ENCODE measurements at places on chromosomes 1 and 21. TPM values are rescaled to one million over a fixed set of nuclear protein-coding genes. Genes with fewer than 3 reads are reported as not detected.
A peak's percentile ranks its signal among the peaks of the same experiment; 100 is the strongest.

SYPL2 gene
- polyA plus RNA-seq: 14.0 TPM

KPRP gene
- polyA plus RNA-seq: not detected

IQGAP3 gene
- polyA plus RNA-seq: 11.0 TPM

PPM1J gene
- polyA plus RNA-seq: 0.96 TPM

FOXJ3 gene
- polyA plus RNA-seq: 52.7 TPM

ITLN2 gene
- not detected for polyA plus RNA-seq

PRKAA2 gene
- 14.0 TPM for polyA plus RNA-seq

NBPF4 gene
- not detected for polyA plus RNA-seq

JMJD4 gene
- 22.4 TPM for polyA plus RNA-seq

RASSF5 gene
- polyA plus RNA-seq: 4.6 TPM

CDC42BPA gene
- polyA plus RNA-seq: 36.2 TPM

NEK2 gene
- 19.7 TPM for polyA plus RNA-seq

CD84 gene
- polyA plus RNA-seq: 0.71 TPM

OR2L8 gene
- polyA plus RNA-seq: not detected

- DNase-seq: no peak
Observed at GRCh38 chr1:19715334-19716203, 50.9 kb downstream of the HTR6 start.

- DNase-seq: no peak
Observed at GRCh38 chr1:116357487-116357886, 15.6 kb upstream of the ATP1A1 start.

DNA sequence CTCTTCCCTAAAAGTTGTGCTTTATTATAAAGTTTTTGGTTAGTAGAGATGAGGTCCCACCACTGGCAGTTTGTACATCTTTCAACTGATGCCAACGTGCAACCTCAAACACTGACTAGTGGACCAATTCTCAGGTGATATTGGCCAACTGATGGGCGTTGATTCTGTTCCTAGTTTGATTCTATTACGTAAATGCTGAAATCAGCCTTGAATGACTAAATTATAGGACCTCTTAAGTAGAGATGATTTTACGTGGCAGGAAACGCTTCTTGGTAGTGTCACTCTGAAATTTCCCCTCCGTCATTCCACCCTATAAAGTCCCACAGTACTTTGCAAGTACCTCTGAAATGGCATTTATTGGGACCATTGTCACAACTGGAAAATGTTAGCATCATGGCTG lies 8.8 kb upstream of the FNDC7 start:
- DNase-seq: no peak

DNA sequence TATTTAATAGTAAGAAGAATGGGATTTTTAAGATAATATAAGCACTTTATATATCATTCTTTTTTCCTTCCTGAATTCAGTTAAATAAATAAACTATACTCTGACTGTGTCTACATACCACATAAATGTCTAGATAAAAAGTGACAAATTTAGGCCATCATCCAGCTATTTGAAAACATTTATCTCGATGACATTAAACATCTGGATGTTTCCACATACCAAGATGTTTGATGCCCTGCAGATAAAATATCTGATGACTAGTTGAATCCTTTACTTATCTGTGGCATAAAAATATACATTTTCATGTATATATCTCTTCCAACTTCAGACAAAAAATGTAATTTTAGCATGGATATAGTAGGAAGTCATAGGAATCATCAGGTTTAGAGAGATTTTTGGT lies 348.3 kb downstream of the DPYD start:
- DNase-seq: no peak

DNA sequence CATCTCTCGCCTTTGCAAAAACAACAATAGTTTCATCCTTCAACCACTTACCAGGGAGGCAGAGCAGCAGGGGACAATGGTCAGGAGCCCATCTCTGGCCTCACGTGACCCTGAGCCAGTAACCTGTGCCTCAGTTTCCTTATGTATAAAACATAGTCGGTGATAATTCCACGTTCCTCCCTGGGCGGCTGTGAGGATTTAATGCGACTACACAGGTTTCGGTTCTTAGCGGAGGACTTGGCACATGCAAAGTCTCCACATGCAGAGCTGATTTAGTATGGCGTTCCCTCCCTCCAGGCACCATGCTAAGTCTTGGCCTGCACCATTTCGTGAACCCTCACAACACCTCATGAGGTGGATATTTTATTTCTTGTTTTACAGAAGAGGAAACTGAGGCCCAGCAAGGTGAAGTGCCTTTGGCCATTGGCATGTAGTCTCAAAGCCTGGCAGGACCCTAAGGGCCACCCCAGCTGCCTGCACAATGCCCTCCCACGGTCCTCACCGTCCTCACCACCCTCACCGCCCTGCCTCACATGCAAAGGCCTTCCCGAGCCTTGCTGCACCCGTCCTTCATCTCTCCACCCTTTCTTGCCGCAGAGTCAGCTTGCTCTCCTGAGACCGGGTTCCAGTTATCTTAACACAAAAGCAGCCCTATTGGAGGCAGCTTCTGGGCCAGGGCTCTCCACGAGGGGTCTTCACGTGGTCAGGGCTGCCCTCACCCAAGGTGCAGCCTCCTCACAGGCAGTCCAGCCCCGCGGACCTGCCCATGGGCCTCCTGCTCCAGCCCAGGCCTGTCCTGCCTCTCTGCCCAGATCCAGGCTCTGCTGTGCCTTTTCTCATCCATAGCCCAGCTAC lies 48.9 kb downstream of the SYF2 start:
- DNase-seq: no peak

- DNase-seq: no peak
Observed at GRCh38 chr1:44233593-44233992, 20.3 kb downstream of the DMAP1 start.

DNA sequence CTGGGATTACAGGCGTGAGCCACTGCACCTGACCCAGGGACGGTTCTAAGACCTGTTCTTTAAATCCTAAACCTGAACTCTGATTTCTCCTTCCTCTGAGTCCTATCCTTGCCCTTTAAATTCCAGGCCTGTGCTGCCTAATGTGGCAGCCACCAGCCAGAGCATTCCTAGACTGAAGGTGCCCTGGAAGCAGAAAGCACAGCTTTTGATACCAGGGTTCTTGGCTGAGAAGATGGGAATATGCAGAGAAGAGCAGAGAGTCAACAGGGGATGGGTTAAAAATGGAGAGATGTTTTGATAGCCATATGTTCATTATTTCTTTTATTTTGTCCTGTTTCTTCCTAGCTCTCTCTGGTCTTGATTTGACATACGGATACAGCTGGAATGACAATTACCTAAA lies 49.7 kb downstream of the RYR2 start:
- DNase-seq: no peak

- DNase-seq: peak; percentile 64
Observed at GRCh38 chr1:30525971-30526651, 197.3 kb downstream of the MATN1 start.

- no peak for DNase-seq
Observed at GRCh38 chr1:43444151-43444828, 9.4 kb downstream of the HYI start.

DNA sequence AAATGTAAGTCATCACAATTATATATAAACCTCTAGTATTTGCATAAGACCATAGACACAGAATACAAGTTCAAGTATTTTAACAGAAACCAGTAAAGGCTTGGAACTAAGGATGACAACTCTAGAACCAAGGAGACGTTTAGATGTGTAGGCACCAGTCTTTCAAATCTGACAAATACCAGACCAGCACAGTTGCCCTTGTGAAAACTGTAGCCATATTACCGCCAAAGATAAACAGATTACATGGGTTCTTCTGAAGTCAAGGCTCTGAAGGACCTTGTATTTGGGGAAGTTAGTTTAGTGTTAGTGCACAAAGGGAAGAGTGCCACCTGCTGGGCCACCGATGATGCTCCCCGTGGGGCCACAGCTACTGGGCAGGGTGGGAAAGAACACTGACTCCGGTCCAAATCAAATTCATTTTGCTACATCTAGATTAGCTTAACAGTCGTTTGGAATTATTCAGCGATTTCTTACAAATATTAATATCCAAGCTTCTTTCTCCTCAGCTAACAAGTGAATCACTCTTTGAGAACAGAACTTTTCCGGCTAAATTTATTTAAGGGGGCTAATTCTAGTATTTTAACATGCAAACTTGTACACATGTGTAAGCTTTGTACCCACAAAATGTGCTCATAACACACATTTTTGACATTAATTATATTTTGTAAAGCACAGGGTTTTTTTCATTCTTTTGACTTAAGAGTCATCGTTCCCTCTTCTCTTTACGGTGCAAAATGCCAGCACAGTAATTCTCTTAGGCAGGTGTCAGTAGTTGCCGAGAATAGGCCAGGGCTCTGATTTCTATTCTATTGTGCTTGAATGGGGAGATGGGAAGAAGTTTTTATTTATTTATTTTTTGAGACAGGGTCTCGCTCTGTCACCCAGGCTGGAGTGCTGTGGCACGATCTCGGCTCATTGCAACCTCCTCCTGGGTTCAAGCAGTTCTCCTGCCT lies 8.0 kb upstream of the NIBAN1 start:
- DNase-seq: no peak

DNA sequence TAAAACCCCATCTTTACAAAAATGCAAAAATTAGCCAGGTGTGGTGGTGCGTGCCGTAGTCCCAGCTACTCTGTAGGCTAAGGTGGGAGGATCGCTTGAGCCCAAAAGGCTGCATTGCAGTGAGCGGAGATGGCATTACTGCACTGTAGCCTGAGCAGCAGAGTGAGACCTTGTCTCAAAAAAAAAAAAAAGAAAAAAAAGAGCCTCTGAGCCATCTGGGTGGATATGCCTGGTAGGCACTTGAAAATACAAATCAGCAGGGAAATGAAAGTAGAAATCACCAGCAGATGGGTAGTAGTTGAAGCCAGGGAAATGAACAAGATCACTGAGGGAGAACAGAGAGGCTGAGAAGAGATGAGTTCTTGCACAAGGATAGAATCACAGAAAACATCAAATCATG lies 131.0 kb upstream of the HMCN1 start:
- DNase-seq: no peak

DNA sequence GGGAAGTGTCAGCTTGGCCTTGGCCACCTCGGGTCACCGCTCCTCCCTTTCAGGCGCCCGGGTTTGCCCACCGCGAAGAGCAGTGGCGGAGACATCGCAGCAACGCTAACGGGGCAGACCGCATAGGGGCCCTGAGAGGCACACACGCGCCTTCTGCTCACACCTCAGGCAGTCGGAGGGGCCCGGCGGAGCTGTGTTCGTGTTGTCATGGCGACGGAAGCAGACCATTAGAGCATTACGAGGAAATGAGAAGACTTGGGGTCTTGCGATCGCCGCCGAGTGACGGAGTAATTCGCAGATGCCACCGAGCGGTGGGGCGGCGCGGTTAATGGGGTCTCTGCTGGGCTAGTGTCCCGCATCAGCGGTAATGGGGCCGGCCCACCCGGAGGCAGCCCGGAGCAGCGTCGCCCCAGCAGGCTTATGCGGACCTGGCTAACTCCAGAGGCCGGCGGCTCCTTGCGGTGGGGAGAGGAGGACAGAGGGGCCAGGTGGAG lies 144.1 kb downstream of the TNR start:
- peak; percentile 75 for DNase-seq

DNA sequence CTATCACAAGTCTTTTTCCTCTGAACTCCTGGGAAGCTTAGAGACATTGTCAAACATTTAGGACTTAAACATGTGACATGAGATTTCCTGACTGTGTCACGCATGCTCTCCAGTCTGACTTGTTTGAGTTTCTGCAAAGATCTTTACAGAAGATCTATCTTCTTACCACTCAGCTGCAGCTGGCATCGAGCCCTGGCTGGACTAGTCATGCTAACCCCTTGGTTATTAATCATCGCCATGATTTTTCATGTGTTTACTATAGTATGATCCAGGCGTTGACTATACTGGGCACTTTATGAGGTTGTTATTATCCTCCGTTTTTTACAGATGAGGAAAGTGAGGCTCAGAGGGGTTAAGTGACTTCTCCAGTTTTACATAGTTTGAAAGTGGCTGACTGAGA lies 18.1 kb upstream of the IRF2BP2 start:
- no peak for DNase-seq

- no peak for DNase-seq
Observed at GRCh38 chr1:221806236-221806635, 64.3 kb upstream of the DUSP10 start.

DNA sequence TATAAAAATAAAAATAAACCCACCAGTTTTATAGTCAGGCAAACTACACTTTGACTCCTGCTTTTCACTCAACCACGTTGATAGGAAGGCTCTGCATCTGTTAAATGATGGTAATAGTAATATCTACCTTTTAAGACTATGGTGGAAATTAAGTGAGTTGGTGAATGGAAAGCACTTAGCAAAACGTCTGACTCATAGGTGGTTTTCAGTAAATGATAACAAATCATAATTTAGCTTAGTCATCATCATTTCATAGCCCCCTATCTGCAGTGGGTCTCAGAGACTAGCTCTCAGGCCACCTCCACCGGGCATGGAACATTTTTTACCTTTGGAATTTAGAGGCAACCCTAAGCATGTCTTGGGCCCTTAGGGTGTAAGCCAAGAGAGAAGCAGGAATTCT lies 160.0 kb downstream of the PDE4B start:
- DNase-seq: no peak

DNA sequence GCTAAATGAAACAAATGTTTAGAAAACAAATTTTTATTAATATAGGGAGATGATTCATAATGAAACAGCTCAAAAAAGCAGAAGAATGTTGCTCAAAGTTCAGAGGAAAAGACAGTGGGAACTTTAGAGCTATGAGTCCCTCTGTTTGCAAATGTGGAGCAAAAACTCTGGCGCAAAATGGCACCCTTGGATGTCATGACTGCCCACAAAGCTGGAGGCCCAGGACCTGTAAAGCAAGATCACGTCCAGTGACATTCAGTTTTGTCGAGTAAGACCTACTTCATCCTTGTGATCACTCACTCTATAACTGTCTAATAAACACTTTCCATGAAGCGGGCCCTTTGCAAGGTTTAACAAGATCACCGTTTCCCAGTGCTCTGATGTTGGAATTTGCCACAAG lies 9.1 kb upstream of the EXO1 start:
- no peak for DNase-seq

GRCh38 chr1:224749916-224750315 lies 133.8 kb downstream of the CNIH3 start:
- no peak for DNase-seq

GRCh38 chr1:113429461-113430153 lies 39.3 kb downstream of the MAGI3 start:
- no peak for DNase-seq

DNA sequence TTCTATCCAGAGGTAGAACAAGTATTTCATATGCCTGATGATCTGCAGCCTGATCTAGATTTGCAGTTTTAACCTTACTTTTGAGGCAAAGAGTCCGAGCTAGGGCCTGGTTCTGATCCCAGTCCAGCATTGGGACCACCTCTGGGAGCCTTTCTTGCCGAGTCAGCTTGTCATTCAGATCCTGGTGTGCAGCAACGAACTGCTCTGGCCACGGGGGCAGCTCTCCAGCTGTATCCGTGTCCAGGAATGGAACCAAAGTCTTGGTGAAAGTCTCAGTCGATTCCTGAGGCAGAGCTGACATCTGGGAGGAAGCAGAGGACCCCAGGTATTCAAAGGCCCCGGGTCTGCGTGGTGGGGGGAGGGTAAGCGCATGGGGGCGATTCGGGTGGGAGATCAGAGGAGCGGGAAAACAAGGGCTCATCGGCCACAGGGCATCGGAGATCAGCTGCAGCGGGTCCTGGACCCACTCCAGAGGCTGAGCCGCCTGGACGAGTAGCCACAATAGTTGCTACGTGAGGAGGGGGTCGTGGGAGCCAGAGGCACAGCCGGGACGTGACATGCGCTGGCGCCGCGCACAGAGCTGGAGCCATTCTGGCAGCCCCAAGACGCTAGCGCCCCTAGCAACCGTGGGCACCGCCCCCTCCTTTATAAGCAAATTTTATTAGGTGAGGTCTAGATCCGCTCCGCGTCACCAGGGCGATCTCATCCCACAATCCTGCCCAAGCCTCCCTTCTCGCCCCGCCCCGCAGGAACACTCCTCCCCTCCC lies 32.4 kb upstream of the BSDC1 start:
- no peak for DNase-seq

- DNase-seq: no peak
Observed at GRCh38 chr1:215744419-215744818, 177.3 kb downstream of the KCTD3 start.
